ENCODE measurements at places on chromosomes 7 and 10. TPM values are rescaled to one million over a fixed set of nuclear protein-coding genes. Genes with fewer than 3 reads are reported as not detected.

DNA sequence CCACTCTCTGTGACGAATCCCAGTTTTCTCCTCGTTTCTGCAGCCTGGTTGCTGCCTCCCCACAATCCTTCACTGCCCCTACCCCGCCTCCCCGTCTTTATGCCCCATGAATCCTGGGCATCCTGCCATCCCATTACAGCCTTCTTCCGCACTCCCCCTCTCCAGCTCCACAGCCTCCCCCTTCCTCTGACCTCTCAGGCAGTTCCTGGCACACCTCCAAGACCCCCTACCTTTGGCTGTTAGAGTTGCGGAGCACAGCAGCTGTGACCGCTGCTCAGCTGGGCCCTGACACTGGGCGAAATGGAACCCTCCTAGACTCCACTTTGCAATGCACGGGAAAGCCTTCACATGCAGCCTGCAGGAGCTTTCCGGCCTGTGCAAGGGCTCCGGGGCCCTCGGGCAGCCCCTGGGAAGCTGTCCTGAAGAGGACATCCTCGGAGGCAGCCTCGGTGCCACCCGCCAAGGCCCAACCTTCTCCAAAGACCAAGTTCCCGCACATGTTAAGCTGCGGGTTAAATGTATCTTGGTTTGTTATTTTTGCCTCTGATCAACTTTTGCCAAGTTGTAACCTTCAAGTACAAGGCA lies 400.7 kb upstream of the MKI67 start:
- no peak for DNase-seq

- DNase-seq = no peak
Measured at GRCh38 chr7:32936689-32937088, 20.6 kb upstream of the FKBP9 start.

- no peak for DNase-seq
Measured at GRCh38 chr7:77457779-77458178, 41.6 kb upstream of the GSAP start.

GRCh38 chr7:45184326-45185027 lies 26.9 kb downstream of the RAMP3 start:
- DNase-seq = no peak

DNA sequence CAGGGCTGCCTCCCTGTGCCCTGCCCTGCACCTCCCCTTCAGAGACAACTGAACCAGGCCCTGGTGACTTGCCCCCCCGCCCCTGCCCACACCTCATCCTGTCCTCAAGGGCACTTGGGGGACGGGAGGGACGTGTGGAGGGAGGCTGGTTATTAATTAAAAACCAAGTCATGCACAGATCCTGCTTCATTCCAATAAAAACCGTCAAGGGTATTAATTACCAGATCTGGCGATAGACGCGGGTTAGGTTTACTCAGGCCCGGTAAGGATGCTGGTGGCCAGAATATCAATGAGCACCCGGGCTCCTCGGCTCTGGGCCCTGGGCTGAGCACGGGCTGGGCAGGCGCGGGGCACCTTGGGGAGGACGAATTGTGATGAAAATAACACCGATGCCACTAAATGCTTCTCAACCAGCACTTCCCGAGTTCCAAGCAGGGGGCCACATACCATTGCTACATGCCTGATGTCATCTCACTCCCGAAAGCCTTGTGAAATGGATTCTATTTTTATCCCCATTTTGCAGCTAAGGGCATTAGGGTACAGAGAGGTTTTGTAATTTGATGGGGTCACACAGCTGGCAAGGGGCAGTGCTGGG lies 24.5 kb upstream of the GTF2IRD1 start:
- peak; percentile 81 for DNase-seq

- peak; percentile 39 for DNase-seq
Measured at GRCh38 chr10:103333934-103334520, 16.9 kb downstream of the PCGF6 start.

DNA sequence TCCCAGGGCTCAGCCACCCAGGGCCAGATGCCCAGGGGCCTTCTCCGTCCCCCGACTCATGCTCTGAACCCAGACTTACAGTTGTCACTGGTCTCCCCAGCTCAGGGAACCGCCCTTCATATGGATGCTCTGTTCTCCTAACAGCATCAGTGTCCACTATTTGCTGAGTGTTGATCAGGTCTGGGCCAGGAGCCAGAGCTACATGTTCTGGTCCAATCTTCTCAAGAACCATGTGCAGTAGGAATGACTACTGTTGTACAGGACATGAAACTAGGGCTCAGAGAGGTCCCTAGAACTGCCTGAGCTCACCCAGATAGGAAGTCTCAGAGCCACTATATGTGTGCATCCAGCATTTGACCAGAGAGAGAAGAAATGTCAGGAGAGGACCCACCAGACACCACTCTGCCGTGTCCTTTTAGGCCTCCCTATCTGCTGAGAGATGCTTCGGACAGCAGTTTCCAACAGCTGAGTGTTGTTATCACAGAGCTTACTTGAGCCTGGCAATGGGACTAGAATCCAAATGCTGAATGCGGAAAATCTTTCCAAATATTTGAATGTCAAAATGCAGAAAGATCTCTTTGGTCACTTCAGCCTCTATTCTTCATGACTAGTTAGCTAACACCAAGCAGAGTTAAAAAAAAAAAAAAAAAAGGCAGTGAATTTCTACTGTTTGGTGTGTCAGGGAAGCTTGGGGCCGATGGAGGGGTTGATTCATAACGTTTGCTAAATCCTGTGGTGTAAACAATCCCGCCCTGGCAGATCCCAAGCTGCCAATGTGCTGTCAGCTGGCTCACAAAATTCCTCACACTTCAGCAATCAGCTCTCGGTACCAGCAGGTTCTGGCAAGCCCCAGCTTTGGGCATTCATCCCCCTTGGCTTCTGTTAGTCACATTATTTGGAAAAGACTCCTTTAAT lies 246.1 kb downstream of the TNS3 start:
- DNase-seq = no peak

GRCh38 chr10:48336978-48337599 lies 30.6 kb downstream of the MAPK8 start:
- no peak for DNase-seq

STEAP4 gene
- total RNA-seq = not detected

TAC1 gene
- total RNA-seq = 8.7 TPM

CDNF gene
- 2.2 TPM for total RNA-seq

TAS2R41 gene
- 2.9 TPM for total RNA-seq

TMEM130 gene
- 1.5 TPM for total RNA-seq

CTNNA3 gene
- total RNA-seq = 0.50 TPM

GRID1 gene
- 0.82 TPM for total RNA-seq

EZH2 gene
- total RNA-seq = 33.9 TPM

Measured in GM23338 (cell line).